Activated T-helper 1 cell treated with anti-CD3 and anti-CD28 coated beads, Interleukin-2, amount 50 U/mL, for 16 hours (primary cell): ENCODE measurements at places on chromosomes 2 and 18.

DNA sequence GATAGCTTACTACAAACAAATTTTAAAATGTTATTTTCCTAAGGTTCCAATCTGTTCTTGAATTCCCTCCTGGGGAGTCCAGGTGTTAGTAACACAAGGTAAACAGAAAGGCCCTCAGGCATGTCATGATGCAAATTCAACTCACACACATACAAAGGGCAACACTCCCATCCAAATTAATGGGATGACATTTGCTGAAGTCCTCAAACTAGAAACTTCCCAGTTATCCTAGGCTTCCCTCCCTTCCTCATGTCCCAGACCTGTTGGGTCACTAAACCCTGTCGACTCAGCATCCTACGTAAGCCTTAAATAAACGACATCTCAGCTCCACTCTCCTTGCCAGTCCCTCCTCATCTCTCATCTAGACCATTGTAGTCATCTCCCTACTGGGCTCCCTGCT lies 85.1 kb downstream of the GREB1L start:
- no peak for DNase-seq

DNA sequence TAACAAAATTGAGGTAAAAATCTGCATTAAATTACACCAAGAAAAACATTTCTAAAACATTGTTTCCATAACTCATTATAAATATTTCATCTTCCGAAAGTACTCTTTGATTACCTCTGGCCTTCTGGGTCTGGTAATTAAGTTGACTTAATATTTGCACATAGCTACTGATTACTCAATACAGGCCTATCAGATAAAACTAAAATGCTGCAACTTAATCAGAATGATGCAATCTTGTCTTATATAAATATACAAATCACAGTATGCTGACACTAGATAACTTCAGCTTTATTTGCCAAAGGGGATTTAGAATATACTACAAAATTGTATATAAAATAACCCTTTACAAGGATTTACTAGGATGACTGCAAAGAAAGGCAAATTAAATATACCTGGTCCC lies 49.3 kb downstream of the SLC35F5 start:
- no peak for DNase-seq

DNA sequence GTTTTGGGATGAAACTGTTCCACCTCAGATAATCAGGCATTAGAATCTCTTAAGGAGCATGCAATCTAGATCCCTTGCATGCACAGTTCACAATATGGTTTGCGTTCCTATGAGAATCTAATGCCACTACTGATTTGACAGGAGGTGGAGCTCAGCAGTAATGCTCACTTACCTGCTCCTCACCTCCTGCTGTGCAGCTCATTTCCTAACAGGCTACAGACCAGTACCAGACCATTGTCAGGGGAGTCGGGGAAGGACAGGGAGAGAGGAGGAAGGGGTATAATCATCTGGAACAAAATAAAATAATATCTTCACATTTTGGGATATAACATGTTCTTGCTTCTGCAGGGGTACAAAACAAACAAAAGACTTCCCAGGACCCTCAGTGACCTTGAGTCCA lies 532.0 kb upstream of the FSHR start:
- no peak for DNase-seq

DNA sequence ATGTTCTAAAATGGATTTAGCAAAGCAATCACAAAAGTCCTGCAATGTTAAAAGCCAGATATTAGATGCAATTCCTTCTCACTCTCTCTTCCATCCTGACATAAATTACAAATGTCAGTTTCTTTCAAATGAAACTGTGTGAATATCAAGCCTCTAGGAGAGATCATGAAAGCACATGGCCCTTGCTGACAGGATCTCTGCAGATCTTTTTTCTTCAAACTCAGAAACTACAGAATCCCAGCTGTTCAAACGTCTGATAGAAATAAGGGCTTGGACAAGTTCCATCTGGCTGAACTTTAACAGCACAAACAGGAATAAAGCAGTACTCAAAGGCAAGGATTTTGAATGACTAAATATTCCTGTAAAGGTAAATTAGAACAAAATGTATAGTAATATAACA lies 47.6 kb downstream of the PDE1A start:
- no peak for DNase-seq

GRCh38 chr2:30583204-30583749 lies 136.2 kb downstream of the LCLAT1 start:
- DNase-seq = no peak

- no peak for DNase-seq
Measured at GRCh38 chr2:85644909-85645308, 23.1 kb downstream of the SFTPB start.

DNA sequence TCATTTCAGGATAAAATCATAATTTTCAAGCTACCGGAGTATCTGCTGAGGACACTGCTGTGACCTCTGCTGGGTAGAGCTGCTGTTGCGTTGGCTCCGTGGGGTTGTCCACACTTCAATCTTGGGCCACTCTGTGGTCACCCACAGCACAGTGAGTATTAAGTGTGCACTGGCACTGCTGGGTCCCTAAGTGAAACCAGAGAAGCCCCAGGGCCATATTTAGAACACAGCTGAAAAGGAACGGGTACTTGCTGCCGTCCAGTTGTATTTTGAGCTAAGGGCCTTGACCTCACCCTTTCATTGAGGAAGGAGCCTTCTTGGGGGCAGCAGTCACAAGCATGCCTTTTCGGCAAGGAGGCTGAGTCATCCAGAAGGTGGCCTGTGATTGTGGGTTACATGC lies 10.1 kb downstream of the SLC9A4 start:
- no peak for DNase-seq

- DNase-seq = no peak
Measured at GRCh38 chr2:86195808-86196387, 636 bp upstream of the IMMT start.

- no peak for DNase-seq
Measured at GRCh38 chr2:13113002-13113401, 396.3 kb downstream of the TRIB2 start.

- DNase-seq = no peak
Measured at GRCh38 chr2:130756874-130757668, 1.7 kb downstream of the AMER3 start.

DNA sequence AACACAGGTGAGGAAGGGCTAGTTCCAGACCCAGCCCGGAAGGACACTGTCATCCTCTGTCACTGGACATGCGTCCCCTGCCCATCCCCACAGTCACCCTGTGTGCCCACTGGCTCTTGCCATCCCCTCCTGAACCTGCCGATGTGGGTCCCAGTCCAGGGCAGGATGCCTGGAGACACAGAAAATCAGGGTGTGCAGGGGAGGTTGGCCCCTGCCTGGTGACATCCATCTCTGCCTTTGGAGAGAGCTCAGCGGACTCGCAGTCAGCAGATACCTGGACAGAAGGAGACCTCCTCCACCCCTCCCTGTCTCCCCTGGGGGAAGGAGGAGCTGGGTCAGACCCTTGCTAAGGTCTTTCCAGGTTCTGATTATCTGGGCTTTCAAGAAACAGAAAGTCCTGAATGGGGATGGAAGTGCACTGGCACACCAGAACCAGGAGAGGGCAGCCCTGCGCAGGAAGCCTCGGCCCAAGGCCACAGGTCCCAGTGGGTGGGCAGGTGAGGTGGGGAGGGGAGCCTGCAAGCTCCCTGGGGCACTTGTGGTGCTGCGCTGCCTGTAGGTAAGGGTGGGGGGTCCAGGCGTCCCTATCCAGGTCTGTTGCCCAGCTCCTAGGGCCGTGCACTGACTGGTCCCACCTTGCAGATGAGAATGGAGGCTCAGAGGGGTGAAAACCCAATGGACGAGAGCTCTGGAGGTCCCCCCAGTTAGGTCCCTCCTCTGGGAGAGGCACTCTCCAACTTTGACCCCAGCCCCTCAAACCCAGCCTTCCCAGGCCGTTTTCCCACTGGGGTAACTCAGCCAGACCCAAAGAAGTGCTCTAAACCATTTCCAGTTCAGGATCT lies 9.7 kb upstream of the OTOS start:
- no peak for DNase-seq

DNA sequence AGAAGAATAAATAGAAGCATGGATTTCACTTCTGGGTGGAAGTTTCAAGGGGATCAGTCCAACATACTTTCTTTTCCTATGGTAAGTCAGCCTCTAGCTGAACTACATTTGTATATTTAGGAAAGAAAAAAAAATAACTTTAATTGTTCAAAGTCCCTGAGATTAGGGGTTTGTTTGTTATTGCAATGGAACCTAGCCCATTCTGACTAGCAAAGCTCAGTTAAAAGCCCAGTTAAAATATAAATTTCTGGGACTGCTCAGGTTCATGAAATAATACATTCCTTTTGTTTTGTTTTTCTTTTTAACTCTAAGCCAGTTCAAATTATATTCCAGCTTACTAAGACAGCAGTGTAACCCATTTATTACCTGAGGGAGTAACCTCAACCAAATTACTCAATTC lies 2069.6 kb upstream of the CELF4 start:
- DNase-seq = no peak
